Frontal cortex (tissue), 4 donors: ENCODE measurements at places on chromosomes 16 and 17. TPM values are rescaled to one million over a fixed set of nuclear protein-coding genes. Genes with fewer than 3 reads are reported as not detected.

Gene NACA2
- total RNA-seq = not detected

Gene SLC4A1
- 4.9 TPM for total RNA-seq

Gene WSCD1
- total RNA-seq = 22.0 TPM

Gene CCL8
- not detected for total RNA-seq
